ENCODE measurements at places on chromosomes 12 and 14.
A peak's percentile ranks its signal among the peaks of the same experiment; 100 is the strongest.

- DNase-seq, result no peak
Observed at GRCh38 chr12:41286426-41286825, 98.3 kb downstream of the PDZRN4 start.

DNA sequence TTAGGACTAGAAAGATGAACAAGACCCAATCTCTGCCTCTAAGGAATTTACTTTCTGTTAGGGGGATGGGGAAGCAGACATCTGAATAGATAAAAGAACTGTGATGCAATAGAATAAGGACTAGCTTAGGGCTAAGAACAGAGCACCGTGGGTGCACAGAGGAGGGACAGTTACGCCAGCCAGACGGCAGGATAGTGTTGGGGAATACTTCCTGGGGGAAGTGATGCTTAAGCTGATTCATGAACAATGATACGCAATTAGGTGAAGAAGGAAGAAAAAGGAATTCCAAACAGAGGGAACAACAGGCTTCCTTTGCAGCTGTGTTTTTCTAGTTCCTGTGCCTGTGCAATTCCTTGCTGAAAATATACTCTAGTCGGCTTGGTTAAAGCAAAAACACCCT, 501.1 kb downstream of the APAF1 start:
- DNase-seq, result no peak

DNA sequence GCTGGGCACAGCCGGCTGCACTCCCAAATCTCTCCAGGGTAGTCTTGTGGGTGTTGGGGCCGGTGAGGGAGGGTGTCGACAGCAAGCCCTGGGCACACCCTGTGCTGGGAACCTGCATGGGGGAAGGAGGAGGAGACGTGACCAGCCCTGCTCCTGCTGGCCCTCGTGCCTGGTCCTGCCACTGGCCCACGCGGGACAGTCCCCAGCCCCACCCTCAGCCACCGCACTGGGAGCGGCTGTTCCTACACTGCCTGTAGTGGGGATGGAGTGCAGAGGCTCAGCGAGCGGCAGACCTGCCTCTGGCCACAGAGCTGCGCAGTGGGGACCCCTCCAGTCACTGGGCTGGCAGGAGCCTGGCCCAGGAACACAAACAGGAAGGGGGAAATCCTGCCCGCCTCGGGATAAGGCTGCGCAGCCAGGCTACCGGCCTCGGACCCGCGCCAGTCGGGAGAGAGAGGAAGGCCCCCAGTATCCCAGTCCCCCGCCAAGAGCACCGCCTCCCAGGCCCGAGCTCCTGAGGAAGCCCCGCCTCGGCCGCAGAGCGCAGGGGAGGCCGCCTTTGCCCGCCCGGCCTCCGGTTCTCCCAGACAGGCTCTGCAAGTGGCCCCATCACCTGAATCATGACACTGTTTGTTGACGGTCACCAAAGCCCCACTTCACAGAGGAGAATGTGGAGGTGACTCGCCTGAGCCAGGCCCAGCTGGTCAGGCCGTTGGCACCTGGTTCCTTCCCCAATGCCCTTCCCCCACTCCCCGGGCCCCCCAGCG, 10.6 kb downstream of the AHNAK2 start:
- DNase-seq, result no peak

GRCh38 chr12:19287302-19287701, 152.0 kb upstream of the AEBP2 start:
- no peak for DNase-seq

DNA sequence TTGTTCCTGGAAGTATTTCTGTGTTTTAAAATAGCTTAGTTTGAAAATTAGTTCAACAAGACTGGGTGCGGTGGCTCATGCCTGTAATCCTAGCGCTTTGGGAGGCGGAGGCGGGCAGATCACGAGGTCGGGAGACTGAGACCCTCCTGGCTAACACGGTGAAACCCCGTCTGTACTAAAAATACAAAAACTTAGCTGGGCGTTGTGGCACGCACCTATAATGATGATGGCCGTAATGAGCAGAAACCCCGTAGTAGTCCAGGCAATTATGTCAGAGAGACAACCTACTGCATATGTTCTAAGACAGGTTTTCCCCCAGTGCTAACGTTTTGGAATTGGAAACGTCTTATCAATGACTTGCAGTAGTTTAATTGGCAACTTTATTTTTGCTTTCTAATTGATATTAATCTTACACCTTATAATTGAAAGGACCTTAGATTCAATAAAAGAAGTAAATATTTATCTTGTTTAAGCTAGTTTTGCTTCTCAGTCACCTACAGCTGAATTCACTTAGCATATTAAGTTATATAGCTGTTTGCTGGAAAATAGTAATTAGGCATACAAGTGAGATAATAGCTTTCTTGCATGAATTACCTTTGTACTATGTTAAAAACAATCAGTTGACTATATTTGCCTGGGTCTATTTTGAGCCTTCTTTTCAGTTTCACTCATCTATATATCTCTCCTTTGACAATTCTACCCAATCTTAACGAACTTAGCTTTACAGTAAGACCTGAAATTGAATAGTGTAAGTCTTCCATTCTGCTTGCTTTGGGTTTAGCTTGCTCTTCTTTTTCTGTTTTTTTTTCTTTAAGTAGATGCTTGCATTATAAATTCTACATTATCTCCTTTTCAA, 15.6 kb downstream of the CLECL1 start:
- no peak for DNase-seq

DNA sequence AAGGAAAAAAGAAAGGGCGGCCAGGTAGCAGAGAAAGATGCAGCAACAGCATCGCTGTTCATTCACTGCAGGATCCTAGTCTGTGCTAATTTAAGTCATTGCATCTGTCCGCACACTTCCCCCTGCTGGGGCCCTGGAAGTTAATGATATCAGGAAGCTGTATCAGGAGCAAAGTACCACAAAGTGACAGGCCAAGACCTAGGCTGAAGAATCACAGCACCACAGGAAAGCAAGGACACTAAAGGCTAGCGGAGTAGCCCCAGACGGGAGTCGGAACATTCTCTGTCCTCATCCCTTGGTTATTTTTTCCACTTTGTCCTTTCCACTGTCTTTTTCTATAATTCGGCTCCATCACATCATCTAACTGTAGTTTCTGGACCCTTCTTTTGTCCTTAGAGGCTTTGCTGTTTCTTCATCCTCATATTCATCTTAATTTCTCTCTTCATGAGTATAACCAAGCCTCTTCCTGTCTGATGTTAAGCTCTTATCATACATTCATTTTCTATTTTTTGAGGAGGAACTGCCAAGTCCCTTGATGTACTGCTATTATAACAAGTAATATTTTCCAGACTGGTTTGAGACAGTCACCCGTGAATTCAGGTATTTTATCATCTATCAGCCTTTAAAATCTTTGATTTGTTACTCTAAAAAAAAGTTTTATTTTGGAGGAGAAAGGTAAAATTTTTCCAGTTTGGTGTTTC, 28.3 kb downstream of the DUSP16 start:
- DNase-seq, result no peak

DNA sequence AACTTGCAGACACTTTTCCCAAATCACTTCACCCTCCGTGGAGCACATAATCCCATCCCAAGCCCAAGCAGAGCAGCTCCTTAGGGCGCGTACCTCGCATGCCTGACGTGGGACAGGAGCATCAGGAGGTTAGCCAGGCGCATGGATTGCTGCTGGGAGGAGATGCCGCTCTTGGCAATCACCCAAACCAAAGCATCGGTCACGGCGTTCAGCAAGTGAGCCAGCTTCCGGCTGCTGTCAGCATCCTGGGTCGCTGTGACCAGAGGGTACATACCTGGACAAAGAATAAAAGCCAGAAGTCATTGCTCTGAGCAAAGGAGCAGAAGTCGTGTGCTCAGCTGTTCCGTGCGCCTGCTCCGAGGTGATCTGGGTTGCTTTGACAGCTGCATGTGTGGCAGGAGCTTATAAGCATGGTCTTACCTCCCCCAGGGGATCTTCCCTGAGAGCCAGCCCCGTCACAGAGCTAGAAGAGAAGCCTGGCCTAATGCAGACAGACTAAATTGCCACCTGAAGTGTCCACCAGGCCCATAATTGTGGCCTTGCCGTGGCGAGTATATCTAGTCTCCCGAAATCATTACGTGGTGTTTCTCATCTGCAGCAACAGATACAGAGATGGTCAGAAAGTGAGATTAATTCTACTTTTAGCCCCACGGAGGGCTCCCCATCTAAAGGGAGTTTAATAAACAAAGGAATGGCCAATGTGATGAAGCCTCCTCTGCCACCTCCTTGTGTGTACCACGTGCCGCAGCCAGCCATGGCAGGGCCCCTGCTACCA, 59.1 kb downstream of the ESR2 start:
- no peak for DNase-seq

DNA sequence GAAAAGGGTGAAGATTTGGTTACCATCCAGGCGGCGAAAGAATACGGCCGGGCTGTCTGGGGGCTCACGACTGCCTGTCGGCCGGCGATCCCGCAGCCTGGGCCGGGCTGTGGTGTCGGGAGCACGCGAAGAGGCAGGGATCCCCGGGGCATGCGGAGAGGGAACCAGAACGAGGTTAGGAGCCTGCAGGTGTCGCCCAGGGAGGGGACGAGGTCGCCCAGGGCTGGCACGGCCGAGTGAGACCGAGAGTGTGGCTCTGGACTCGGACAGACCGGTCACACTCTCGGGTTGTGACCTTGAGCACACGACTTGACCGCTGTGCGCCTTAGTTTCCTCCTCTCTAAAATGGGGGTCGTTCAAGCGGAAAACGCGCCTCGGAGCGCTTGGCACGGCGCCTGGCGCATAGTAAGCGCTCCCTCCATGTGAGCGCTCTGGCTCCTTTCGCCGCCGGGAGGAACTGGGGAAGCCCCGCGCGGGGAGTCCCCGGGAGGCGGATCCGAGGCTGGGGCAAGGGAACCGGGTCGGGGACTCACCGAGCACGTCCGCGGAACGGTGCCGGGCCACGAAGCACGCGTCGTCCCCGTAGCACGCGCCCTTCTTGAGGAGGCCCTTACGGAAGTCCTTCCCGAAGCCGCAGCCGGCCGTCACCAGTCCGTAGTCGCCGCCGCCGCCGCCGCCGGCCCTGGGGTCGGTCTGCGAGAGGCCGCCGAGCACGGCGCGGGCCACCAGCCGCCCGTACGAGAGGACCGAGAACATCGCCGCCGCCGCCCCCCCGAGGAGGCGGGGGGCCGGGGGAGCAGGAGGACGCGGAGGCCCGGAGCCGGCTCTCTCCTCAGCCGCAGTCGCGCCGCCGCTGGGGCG, 612 bp downstream of the PPTC7 start:
- no peak for DNase-seq

GRCh38 chr14:56972948-56973347, 162.7 kb upstream of the OTX2 start:
- no peak for DNase-seq

GRCh38 chr12:100141666-100141997, 1.0 kb downstream of the BLTP3B start:
- no peak for DNase-seq

DNA sequence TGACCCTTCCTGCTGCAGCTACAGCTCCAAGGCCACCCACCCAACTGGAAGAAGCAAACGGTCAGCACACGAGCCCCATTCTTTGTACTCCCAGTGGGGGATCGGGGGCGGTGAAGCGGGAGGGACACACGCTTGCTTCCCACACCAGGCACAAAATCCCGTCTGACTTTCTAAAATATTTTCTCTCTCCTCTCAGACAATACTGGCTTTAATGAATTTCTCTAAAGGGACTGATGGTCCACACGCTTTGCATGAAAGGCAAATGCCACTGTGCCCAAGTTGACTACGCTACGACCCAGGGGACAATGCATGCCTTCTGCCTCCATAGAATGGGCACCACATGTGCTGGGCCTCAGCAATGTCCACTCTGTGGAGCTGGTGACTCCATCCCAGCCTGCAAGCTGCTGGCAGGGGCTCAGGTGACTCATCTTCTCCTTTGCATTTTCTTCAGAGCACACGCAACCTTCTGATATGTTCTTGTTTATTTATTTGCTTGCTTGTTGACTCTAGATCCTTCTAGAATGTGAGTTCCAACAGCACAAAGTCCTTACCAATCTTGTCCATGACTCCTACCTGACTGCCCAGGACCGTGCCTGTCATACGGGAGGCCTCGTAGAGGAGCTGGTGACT, 15.6 kb downstream of the SYNE3 start:
- DNase-seq, result no peak

- DNase-seq, result no peak
Observed at GRCh38 chr14:84454114-84454513, 1075.8 kb upstream of the FLRT2 start.

GRCh38 chr12:49358483-49359141, 8.7 kb upstream of the SPATS2 start:
- peak; percentile 48 for DNase-seq

DNA sequence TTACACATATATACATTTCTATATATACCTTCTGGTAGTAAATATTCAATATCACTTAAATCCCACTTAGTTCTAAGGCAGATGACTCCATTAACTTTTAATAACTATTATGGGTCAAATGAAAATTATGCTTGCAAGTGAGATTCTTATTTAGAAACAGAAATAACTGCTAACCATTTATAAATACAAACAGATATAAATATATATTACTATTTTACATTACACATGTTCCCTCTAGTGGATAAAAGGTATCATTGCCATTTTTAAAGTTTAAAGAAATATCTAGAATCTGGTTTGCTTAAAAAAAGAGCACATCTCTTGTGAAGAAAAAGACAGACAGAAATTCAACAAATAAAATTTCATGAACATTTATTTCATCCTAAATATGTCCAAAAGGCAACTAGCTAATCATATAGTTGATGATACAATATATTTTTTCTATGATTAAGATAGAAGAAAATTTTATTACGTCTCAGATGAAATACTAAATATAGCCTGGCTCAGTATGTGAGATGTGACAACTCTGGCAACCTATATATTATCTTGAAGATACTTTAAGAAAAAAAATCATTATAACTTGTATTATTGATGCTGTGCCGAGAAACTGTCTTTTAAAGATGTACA, 11.7 kb upstream of the RAD51AP1 start:
- no peak for DNase-seq

DNA sequence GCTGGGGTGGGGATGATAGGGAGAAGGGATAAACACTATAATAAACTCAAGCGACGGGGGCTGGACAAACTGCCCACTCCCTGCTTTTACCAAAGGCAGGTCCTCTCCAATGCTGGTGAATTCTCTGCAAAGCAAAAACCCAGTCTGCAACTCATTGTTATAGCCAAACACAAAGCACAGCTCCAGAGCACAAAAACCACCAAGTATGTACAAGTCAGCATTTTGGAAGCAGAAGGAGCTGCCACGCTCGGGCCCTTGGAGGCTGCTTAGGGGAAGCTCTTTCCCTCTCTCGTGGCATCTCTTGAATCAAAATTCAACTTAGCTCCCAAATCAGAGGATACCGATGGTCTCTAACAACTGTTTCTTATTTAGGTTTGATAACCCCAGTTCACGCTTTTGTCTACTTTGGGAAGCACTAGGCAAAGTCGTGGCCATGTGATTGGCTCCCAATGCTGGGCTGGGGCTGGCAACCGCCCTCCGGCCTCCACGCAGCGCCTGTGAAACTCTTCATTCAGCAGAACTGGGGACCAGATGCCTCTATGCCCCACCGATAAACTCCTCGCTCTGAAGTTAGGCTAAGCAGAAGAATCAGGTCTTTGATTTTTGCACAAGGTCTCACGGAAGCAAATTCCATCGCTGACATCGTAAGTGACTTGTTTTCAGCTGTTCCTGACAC, 158.5 kb upstream of the FOXN3 start:
- DNase-seq, result no peak

DNA sequence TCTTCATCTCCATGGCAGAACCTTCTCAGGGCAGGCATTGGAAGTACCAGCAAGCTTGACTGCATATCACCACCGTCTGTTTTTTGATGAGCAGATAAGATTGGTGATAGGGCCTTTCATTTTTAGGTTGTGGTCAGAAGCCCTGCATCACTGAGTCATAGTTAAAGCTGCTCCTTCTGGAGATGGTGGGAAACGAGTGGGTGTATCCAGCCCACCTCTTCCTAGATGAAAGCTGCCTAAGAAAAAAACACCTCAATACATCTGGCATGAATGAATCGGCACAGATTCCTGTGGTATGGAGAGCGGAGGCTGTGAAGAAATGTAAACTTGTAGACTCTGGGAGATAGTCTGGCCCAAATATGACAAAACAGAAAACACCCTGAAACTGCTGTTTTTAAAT, 248.7 kb upstream of the EGLN3 start:
- no peak for DNase-seq

All from KG1 (cell line).